ENCODE measurements at places on chromosomes 12 and 14.

- DNase-seq, result no peak
Measured at GRCh38 chr12:50188875-50189575, 21.9 kb upstream of the CERS5 start.

GRCh38 chr14:24167469-24168114 lies 4.3 kb upstream of the REC8 start:
- no peak for DNase-seq

- no peak for DNase-seq
Measured at GRCh38 chr12:124294780-124295341, at the start of gene RFLNA. TSS of gene RFLNA (plus strand) at chr12:124295093. CDS start at chr12:124295430, 337 bp downstream.

DNA sequence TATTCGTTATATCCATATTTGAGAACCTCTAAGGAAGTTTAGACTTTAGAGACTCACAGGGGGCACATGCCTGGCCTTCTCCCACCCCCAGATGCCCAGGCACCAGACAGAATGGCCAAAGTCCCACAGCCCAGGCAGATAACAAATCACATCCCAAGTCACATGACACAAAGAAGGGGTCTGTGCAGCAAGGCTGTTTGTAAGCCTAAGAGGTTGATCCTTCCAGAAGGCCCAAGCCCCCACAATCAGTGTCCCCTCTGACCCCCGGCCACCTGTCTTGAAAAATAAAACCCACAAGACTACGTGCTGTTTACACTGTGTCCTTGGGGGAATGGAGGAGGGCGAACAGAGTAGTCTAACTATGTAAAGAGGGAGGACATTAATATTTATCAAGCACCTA lies 5.1 kb downstream of the CTDSP2 start:
- DNase-seq, result no peak

DNA sequence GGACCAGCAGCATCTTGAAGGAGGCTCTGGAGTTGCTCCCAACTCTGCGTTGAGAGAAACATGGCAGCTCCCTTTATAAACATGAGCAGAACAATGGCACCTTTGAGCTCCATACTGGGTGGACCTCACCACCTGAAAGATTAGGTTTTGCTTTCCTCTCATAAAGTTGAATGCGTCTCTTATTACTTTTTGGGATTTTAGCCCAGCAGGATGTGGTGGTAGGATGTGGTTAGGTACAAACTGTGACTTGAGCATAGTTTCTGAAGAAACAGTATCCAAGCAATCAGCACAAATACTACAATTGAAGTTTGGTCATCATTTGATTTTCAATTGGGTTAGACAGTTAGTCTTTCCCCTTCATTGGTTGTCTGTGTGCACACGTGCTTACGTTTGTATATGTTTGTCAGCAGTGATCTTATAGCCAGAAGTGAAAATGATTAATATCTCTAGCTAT lies at the start of gene PRR4:
Gene PRR4 (minus strand): TSS at position 51 of the 454 bp plus-strand sequence. CDS start 38 bp downstream, at position 13.
- no peak for DNase-seq

DNA sequence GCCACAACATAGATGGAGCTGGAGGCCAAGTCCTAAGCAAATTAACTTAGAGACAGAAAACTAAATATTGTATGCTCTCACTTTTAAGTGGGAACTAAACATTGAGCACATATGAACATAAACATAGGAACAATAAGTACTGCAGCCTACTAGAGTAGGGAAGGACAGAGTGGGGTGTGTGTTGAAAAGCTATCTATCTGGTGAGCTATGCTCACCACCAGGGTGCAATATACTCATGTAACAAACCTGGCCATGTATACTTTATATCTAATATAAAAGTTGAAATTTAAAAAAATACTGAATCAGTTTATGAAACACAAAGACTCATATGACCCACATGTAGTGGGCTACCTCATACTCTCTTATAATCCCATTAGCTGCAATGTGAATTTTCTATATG lies 1305.0 kb downstream of the LRFN5 start:
- DNase-seq, result no peak

DNA sequence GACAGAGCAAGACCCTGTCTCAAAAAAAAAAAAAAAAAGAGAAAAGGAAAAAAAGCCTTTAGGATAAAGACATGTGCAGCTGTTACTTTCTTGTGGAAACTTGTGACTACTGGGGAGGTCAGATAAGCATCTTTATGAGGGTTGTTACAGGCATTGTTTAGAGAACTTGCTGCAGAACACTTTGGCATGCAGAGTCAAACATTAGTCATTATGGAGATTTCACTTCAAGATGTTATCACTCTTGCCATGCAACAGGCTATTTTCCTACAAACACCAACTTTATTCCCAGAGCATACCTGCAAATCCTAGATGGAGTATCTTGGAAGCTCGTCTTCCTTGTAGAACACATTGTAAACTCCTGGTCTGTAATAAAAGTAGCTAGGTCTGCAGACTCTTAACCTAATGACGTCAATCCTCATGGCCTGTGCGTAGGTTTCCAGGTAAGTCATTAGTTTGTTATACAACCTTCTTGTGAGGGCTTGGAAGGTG lies 36.3 kb upstream of the WDR89 start:
- no peak for DNase-seq

- no peak for DNase-seq
Measured at GRCh38 chr14:73712540-73713180, 1.5 kb downstream of the PNMA1 start.

DNA sequence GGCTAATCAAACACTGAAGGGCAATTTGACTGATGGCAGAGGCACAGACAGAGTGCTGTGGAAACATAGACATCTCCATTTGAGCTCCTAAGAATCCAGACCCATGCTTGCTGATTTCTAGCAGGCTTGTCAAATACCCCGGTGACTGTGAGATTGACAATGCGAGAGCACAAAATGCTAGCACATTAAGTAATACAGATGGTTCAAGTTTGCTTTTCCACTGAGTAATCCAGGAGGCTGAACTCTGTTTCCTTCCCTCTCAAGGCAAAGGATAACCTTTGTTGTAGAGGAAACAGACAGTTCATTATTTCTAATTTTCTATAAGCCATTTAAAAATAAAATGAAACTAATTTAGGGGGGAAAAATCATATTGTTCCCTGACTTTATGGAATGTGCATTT lies 256.5 kb upstream of the CRY1 start:
- no peak for DNase-seq

DNA sequence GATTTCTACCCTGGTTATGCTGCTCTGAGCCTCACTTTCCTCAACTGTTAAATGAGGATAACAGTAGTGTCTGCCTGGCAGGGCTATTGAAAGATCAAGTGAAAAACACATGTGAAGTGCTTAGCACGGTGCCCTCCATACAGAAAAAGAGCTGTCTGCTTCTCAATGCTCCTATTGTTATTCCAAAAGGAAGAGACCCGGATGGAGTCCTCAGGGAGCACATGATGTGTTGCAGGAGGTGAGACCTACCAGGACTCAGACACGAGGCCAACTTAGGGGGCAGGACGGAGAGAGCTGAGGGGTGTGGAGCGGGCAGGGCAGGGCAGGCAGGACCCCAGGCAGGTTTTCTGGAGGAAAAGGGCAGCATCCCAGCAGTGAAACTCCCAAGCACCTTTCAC lies 8.9 kb downstream of the FAIM2 start:
- DNase-seq, result no peak

All from stimulated activated CD8-positive, alpha-beta memory T cell treated with anti-CD3 and anti-CD28 coated beads, Interleukin-4, amount 100 ng/mL, for 1 hour (primary cell).